Upper lobe of right lung (tissue), 1 donor: ENCODE measurements at places on chromosomes 3 and 15.

DNA sequence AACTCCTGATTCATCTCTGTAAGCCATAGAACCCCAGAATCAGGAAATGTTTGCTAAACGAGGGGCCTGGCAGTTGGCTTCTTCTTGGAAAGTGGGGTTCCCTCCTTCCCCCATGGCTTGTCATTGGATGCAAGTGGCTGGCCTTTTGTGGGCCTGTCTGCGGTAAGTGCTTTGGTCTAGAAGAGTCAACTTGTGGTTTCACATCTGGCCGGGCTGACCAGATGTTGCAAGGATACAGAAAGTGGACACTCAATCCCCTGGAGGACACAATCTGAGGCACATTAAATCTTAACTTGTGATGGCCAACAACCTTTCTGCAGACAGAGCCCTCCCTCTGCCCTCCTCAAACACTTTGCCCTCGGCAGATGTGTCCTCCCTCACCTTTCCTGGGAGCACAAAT lies 1.1 kb downstream of the FAH start:
- DNase-seq, result no peak

DNA sequence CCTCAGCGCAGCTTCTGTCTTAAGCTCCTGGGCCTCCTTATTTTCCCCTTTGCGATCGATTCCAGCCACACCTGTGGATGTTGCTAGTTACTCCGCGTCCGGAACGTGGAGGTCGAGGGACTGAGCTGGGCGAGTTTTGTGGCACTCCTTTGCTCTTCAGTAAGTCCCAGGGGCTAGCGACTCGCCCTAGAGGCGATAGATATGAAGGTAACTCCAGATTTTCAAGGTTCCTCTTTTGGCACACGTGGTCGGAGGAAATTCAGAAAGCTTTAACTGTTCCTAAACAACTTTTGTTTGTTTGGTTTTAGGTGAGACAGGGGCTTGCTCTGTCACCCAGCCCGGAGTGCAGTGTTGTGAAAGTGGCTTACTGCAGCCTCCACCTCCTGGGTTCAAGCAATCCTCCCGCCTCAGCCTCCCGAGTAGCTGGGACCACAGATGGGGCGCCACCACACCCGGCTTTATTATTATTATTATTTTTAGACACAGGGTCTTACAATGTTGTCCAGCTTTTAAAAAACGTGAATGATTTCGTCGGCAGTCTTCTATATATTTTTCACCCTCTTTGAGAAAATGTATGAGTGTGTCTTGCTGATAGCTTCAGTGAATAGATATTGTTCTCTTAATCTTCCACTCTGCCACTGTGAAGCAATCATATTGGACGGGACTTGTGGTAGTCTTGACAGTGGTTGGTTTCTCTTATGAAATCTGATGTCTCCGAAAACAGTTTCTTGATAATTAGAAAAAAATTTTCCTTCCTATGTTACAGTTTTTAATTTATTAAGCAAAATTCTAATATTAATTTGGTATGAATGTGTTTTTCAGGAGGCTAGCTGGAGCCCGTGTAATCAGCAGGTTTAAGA lies 785 bp downstream of the MFSD1 start:
- no peak for DNase-seq

- DNase-seq, result no peak
These were observed 731.6 kb downstream of the NAALADL2 start for GRCh38 chr3:175590745-175591144.

DNA sequence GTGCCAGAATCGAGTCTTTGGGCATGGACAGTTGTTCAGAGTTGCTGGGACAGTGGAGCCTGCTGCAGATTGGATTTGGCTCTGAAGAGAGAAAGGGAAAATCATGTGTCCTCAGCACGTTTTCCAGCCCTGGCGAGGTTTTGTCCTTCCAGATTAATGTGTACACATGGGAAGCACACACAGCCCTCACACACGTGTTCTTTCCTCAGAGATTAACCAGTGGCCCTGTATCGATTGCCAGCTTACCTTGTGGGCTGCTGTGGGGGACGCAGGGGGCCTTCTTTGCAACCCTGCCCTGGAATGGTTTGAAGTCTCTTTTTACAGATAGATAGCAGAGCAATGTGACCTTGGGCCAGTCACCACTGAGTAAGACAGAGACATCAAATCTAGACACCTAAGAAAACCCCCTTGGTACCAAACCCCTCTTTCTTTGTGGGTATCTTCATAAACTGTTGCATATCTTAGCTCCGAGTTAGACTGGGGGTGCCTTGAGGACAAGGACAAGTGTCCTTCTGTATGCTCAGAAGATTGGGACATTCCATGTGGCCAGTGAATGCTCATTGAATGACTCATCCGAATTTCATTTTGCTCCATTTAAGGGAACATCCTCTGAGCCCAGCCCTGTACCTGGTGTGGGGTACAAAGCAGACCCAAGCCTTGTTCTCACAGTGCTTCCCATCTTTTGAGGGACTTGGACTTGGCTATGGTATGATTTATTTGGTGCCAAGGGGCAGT lies 48.0 kb downstream of the SMAD6 start:
- DNase-seq, result peak; percentile 13

DNA sequence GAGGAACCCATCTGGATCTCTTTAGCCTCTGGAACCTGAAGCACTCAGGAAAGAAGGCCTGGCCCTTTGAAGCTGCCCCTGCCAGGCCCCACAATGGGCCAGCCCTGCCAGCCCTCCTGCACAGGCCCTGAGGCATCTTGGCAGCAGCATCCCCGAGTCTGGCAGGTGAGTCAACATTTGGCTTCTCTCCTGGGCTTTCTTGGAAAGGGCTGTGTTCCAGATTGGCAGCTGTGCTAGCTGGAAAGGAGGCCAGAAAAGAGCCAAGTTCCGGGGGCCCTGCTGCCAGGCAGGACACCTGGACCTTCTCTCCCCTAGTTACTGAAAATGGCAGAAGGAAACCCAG lies 187.2 kb downstream of the SHQ1 start:
- peak; percentile 79 for DNase-seq

- no peak for DNase-seq
These were observed 468.9 kb downstream of the FOXP1 start for GRCh38 chr3:71114610-71115009.

DNA sequence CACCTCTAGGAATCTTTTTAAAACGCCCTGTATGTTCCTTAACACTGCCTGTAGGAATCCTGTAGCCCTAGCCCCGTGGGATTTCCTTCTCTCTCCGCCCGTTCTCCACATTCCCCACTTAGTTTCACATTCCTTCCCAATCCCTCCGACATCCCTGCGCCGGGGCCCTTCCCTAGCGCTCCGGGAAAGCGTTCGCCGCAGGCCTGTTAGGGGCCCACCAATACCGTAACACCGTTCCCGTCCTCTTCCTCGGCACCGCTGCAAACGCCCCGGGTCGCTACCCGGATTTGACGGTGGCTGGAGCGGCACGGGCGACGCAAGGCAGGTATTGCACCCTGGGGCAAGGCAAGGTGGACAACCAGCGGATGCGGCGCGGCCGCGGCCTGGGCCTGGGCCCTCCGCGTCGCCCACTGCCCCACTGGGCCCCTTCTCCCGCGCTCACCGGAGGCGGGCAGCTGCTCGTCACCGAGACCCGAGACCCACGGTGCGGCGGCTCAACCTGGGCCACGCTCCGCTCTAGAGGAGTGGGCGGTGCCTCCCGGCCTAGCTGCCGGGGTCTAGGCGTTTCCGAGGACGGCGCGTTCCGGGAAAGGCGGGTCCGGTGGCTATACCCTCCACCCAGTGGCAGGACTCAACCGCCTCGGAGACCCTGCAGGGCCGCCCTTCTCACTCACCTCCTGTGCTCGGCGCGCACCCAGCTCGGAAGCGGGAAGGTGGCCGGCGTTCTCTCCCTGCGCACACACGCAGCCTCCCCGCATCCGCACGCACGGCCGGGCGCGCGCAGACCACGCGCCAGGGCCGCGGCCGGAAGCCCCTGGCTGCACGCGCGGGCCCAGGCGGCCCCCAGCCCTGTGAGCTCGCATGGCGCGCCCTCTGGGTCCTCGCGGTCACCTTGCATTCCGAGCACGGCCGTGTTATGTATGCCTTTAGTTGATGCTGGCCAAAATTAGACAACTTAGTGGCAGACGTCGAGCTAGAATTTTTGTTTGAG lies at the start of gene B3GALNT1:
Gene B3GALNT1 (minus strand): TSS at position 789 of the 991 bp plus-strand sequence. CDS start 18,595 bp downstream, outside the sequence.
- peak; percentile 85 for DNase-seq

DNA sequence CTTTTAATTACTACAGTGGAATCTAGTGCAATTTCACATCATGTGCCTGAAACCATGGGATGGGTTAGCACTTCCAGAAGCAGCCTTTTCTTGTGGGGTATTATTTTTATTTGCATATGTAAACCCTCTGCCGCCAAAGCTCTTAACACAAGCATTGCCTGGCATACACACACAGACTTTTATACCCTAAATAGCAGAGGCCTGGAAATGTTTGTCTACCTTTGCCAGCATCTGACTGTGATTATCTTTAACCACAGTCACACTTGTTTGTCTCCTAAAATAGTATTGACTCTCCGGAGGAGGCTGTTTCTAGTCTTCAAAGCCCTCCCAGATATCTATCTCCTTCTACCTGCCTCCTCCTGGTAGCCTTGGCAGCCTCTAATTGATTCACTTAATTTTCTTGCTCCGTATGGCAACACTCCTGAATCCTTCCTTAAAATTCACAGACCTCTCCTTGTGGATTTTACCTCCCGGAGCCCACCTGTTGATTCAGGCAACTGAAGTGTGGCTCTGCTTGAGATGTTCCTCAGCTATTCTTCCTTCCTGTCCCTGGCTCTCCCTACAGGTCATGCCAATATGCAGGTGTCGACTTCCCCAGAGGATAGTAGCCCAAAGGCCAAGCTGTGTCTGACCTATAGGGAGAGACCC lies 127.1 kb upstream of the UMPS start:
- no peak for DNase-seq

DNA sequence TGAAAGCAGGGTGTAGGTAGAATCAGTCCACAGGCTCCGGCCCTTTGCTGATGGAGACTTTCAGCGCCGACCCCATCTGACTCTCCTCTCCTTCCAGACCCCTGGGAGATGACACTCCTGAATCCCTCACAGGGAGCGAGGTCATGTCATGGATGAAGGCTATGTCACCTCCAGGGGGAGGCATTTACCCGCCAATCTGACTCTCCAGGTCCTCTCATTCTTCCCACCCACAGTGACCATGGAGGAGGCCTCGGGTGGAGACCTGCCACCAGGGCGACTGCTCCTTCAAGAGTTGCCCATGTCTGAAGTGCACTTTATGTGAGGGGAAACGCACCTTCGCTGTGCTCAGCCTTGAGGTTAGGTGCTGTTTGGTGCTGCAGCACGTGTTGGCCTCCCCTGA lies 112.7 kb downstream of the KLF13 start:
- no peak for DNase-seq

DNA sequence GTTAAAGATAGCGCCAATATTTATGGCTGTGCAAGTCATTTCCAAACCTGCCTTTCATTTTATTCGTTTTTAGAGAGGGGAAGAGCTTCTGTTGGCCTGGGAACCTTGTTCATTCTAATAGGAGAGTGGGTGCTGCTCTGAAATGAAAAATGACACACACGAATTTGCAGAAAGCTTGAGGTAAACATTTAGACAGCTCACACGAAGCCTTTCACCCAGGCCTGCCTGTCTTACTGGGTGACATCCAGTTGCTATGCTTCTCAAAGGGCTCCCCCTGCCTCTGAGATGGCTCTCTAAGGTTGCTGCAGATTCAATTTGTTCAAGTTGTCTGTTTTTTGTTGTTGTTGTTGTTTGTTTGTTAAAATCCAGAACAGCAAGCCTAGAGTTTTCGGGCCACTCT lies 18.2 kb downstream of the PEX5L start:
- DNase-seq, result no peak

GRCh38 chr15:53861792-53862191 lies 102.3 kb upstream of the WDR72 start:
- no peak for DNase-seq

DNA sequence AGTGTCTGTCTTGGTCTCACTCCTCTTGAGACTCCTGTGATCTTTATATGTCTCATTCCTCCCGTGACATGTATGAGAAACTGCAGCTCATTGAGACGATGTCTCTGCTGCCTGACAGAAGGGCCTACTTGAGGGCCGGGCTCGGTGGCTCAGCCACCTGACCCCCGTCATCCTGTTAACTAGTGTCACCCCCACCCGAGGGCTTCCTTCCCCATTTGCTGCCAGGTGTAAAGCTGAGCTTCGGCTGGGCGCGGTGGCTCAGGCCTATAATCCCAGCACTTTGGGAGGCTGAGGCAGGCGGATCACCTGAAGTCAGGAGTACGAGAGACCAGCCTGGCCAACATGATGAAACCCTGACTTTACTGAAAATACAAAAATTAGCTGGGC lies 12.7 kb downstream of the SEMA4B start:
- DNase-seq, result no peak

DNA sequence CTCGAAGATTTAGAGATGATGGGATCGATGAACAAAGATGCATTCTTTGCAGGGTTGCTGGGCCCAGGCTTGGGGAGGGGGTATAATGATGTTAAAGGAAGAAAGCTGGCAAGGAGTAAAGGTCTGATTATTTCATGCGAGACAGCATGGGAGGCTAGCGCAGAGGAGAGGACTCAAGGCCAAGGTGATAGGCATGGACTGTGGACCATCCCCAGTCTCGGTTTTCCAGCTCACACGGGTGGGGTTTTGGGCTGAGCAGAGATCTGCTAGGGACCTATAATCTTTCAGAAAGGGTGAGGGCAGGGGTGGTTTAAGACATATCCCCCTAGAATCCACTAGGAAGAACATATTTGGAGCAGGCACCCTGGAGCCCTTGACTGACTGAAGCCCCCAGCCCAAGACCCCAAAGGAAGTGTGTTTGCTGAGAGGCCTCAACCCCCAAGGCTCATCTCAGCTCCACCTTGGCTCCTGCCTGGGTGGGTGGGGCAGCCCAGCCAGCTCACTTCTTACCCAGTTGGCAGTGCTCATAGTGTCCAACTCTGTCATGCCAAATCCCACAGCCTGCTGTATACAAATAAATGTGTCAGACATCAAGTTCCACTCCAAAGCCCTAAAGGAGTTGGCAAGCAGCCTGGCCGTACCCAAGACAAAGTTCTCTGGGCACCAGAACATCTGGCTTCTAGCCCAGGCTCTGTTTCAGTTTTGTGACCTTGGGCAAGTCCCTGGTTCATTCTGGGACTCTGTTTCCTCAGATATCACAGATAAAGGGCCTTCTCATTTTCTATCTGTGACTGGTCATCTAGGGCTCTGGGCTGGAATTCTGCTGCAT lies 17.9 kb downstream of the ACSBG1 start:
- no peak for DNase-seq

DNA sequence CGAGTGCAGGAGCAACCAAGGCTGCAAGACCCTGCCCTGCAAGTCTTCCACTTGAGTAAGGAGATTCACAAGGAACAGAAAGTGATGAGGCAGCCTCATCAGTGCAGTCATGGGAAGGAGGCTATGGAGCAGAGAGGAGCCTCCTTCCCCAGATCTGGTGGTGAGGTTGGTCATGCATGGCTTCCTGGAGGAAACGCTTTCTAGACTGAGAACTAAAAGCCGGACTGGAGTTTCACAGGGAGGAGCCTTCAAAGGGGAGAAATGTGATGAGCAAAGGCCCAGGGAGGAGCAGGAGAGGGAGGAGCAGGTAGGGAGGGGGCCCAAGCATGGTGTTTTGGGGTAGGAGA lies 139.9 kb downstream of the SRGAP3 start:
- no peak for DNase-seq

DNA sequence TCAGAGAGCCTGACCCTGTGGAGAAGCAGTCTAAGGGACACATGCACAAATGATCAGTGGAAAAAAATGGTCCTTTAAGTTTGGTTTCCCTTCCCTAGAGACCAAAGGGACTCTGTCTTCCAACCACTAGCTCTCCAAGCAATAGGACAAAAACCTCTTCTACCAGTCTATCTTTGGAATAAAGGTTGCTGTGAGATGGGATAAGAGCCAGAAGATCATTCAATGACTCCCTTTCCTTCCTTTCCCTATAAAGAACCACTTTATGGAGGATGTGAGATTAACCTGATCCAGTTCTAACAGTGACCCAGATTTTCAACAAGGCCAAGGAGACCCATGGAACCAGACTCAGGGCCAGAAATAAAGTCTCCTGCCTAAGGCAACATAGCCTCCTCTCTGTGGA lies 74.8 kb downstream of the DHX30 start:
- DNase-seq, result no peak

- no peak for DNase-seq
These were observed 50.0 kb upstream of the ARHGEF26 start for GRCh38 chr3:154071146-154071545.
